ENCODE measurements at places on chromosomes 16 and 17.

- no peak for DNase-seq
Observed at GRCh38 chr17:67218385-67218950, 26.5 kb downstream of the HELZ start.

- no peak for DNase-seq
Observed at GRCh38 chr16:3074860-3075522, 9.6 kb downstream of the IL32 start.

- DNase-seq, result no peak
Observed at GRCh38 chr17:77445760-77446532, 305.2 kb downstream of the SEC14L1 start.

DNA sequence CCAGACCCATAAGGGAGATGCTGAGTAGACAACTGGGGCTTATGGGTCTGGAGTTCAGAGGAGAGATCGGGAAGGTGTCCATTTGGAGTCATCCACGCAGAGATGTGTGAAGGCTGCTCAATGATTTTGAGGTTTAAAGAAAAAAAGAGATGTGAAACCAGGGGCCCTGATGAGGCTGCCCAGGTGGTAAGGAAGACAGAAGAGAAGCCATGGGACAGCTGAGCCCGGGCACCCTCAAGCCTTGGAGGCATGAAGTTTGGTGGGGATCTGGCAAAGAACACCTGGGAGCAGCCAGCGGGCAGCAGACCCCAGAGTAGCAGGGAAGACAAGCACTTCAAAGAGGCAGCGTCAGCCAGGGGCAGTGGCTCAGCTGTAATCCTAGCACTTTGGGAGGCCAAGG is 20.8 kb upstream of the MYO15B start:
- DNase-seq, result no peak

- DNase-seq, result no peak
Observed at GRCh38 chr17:2347805-2348685, 10.7 kb downstream of the SGSM2 start.

DNA sequence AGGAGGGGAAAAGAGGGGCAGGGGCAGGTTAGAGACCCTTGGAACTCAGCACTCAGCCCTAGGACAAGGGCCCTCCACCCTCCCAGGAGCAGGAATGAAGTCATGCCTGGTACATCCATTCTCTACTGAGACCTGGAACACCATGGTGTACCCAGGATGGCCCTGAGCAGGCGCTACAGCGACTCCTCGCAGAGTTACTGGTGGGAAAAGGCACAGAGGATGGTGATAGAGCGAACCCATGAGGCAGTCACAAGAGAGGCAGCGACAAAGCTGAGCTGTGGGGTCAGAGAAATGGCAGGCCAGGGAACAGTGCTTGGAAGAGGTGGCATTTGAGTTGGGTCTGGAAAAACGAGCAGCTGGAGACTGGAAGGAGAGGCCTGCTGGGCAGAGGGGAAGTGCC is 37.5 kb downstream of the SRCIN1 start:
- no peak for DNase-seq

- DNase-seq, result no peak
Observed at GRCh38 chr17:81516439-81516838, 3.8 kb upstream of the ACTG1 start.

- no peak for DNase-seq
Observed at GRCh38 chr17:13647543-13648021, 45.9 kb upstream of the HS3ST3A1 start.

- no peak for DNase-seq
Observed at GRCh38 chr17:41868568-41868967, 3.3 kb upstream of the KLHL11 start.

DNA sequence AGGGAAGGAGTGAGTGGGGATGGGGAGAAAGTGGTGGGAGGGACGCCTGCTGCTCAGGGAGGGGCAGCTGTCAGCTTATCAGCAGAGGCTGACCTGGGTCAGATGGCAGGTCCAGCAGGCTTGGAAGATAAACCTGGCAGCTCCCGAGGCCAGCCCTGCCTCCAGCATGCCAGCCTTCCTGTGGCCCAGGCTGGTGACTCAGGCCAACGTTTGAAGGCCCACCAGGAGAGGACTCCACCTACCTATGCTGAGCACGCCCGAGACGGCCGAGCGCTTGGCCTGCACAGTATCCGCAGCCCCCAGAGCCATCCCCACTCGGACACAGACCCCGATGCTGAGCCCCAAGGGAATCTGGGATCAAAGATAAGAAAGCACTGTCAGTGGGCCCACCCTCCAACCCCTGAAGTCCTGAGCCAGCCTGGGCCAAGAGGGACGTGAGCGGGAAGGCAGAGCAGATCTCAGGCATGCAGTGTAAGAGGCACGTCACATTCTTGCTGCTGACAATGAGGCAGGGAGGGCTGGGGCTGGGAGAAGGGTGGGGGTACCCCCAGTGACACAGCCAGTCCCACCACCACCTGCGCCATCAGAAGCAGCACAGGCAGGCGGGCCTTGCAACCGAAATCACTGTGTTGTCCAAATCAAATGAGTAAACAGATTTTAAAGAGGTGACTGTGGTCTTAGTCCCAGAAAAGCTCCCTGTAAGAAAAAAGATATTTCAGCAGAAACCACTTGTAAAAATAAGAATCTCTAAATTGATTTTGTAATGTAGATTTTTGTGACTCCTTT is 12.4 kb downstream of the SLC47A2 start:
- DNase-seq, result no peak

- DNase-seq, result no peak
Observed at GRCh38 chr17:413706-414380, 61.2 kb upstream of the RPH3AL start.

- DNase-seq, result no peak
Observed at GRCh38 chr17:66789961-66790437, 44.9 kb upstream of the CACNG5 start.

DNA sequence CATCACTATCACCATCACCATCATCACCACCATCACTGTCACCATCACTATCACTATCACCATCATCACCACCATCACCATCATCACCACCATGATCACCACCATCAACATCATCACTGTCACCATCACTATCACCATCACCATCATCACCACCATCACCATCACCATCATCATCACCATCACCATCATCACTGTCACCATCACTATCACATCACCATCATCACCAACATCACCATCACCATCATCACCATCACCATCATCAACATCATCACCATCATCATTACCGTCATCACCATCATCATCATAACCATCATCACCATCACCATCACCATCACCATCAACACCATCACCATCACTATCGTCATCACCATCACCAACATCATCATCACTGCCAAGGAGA is 273.8 kb downstream of the FOXL1 start:
- DNase-seq, result no peak

- DNase-seq, result no peak
Observed at GRCh38 chr16:48101069-48101674, 54.6 kb downstream of the ABCC12 start.

DNA sequence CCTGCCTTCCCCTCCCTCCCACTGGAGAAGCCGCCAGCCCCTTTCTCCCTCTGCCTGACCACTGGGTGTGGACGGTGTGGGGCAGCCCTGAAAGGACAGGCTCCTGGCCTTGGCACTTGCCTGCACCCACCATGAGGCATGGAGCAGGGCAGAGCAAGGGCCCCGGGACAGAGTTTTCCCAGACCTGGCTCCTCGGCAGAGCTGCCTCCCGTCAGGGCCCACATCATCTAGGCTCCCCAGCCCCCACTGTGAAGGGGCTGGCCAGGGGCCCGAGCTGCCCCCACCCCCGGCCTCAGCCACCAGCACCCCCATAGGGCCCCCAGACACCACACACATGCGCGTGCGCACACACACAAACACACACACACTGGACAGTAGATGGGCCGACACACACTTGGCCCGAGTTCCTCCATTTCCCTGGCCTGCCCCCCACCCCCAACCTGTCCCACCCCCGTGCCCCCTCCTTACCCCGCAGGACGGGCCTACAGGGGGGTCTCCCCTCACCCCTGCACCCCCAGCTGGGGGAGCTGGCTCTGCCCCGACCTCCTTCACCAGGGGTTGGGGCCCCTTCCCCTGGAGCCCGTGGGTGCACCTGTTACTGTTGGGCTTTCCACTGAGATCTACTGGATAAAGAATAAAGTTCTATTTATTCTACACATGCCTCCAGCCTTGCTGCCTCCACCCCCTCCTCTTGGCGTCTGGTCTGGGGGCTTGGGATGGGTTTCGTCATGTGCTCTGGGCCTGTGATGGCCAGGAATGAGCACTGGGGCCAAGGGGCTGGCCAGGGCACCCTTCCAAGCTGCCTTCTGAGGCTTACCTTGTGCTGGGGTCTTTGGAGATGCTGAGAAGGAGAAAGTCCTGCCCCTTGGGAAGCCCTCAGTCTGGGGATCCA is 7.3 kb downstream of the GJD3 start:
- DNase-seq, result no peak

GRCh38 chr16:72036098-72036497 is 18.2 kb upstream of the HP start:
- DNase-seq, result no peak

- no peak for DNase-seq
Observed at GRCh38 chr16:21023509-21024202, 123.1 kb downstream of the LYRM1 start.

DNA sequence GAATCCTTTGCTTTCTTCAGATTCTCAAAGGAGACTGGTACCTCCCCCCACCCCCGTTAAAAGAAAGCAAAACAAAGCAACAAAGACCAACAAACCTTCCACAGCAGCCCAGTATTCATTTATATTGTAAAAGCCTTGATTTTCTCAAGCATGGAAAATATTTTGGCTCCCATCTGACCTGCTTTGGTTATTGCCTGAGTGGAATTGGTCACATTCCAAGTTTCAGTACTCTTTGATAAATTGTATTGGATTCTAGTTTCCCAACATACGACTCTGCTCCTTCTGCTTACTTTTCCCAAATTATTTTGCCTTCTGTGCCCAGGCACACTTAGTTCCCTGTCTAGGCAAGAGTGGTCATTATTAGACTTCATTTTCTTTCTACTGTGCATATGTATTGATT is 1.3 kb downstream of the ABCC11 start:
- DNase-seq, result no peak

DNA sequence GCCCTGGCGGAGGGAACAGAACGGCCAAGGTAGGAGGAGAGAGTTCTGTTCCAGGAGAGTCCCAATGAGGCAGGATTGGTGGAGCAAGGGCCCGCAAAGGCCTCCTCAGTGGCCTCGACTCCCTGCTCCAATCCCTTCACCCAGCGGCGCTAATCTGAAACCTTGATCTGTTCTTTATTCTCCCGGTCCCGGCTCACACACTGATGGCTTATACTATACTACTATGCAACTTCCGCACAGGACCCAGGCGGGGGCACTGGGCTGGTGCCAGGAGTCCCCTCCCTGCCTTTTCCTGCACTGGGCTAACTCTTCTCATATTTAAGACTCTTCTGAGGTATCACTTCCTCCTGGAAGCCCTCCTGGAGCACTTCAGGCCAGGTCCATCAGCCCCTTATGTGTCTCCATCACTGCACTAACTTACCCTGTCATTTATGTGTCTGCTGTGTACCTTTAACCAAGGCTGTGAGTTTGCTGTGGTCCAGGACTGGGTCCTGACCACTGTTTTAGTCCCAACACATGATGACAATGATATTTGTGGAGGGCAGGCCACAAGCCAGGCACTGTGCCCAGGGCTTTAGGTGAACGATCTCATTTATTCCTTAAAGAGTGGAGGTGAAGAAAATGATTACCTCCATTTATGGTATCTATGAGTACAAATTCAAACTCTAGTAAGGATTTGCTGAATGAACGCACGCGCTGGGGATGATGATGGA is 6.8 kb downstream of the CCDC102A start:
- no peak for DNase-seq

GRCh38 chr16:53876811-53877210 is 172.9 kb downstream of the FTO start:
- DNase-seq, result peak; percentile 17

DNA sequence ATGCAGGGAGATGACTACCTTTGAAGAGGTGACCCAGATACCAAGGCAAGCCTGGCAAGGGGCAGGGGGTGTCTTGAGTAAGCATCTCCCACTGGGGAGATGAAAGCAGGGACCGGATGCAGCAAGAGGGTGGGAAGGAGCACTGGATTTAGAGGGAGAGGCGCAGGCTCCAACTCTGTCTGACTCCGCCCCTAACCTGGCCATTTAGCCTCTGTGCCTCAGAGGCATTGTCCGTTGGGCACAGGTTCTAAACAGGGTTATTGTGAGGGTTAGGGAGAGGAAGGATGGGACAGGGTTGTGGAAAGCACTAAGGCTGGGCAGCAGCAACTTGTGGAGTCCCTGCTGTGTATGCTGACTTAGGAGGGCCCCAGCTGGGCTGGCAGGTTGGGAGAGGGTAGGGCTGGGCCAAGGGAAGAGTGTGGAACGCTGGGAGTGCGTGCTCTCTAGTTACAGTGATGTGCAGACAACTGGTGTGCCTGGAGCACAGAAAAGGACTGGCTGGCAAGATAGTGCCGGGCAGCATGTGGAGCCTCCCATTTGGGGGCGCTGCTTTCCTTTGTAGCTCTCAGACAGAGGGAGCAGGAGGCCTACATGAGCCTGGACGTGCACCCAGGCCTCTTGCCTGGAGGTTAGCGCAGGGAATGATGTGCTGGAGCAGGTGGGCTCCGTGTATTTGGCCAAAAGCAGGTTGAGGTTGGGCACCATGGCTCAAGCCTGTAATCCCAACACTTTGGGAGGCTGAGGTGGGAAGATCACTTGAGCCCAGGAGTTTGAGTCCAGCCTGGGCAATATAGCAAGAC is 26.2 kb downstream of the TBX2 start:
- no peak for DNase-seq

DNA sequence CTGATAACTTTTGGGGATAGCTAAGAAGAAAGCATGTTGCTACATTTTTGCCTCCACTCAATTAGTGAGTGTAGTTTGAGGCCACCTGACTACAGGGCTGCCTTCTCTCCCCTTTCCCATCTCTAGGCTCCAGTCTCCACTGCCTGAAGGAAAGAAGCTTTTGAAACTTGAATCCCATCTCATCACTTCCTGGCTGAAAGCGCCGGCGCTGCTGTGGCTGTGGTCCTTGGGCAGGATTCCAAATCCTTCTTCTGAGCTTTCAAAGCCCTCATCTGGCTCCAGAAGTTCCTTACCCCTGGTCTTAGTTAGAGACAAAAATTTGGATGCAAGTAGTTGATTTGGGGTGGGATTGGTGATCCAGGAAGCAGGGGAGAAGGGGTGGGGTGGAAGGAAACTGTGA is 119.4 kb downstream of the FOXL1 start:
- DNase-seq, result no peak

DNA sequence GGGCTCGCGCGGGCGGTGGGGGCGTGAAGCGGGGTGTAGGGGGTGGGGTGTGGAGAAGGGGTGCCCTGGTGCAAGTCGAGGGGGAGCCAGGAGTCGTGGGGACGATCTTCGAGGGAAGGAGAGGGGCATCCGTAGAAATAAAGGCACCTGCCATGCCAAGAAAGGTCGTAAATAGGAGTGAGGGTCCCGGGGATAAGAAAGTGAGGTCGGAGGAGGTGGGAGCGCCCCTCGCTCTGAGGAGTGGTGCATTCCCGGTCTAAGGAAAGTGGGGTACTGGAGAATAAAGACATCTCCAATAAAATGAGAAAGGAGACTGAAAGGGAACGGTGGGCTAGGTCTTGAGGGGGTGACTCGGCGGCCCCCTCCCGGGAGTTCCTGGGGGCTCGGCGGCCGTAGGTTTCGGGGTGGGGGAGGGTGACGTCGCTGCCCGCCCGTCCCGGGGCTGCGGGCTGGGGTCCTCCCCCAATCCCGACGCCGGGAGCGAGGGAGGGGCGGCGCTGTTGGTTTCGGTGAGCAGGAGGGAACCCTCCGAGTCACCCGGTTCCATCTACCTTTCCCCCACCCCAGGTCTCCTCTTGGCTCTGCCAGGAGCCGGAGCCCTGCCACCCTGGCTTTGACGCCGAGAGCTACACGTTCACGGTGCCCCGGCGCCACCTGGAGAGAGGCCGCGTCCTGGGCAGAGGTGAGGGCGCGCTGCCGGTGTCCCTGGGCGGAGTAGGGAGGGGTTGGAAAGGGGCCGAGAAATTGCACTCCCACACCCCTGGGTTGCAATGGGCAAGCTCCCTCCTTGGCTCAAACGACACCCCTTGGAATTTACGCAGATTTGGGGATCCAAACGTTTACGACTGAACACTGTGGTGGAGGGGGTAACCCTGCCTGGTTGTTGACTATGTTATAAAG is 888 bp downstream of the CDH1 start:
- no peak for DNase-seq

Measured in RCC 7860 (cell line).